BE2C (cell line): ENCODE measurements at places on chromosomes 5 and 9.
A peak's percentile ranks its signal among the peaks of the same experiment; 100 is the strongest.

- DNase-seq = no peak
These were observed 1.9 kb upstream of the SHISAL2B start for GRCh38 chr5:64688391-64688790.

- DNase-seq = no peak
These were observed 105.3 kb downstream of the RASGRF2 start for GRCh38 chr5:81065492-81065891.

DNA sequence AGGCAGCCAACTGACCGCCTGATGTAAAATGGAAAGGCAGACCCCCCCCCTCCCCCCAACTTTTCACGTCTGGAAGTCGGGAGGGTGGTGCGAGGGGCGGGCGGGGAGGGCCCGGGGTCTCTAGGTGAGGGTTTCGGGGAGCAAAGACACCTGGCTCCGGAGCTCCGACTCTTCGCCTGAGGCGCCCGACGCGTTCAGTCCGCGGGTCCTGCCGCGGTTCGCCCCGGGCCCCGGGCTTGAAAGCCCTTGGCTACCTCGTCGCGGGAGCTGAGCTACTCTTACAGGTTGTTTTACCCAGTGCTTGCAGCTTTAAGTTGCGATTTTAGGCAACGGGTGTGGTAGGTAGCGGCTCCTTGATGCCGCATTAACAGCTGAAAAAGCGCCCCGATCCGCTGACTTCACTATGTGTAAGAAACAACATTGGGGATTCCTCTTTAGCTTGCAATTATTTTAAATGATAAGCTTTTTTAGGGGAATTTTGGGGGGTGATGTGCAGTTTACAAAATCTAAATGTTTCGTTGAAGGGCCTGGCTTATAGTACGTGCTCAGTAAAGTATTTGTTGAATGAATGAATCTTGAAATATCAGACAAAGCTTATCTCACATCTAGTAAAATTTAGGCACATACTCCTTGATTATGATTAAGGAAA, 722 bp downstream of the CDC42SE2 start:
- peak; percentile 46 for DNase-seq

- DNase-seq = no peak
These were observed 31.9 kb upstream of the NPR3 start for GRCh38 chr5:32679218-32679617.

DNA sequence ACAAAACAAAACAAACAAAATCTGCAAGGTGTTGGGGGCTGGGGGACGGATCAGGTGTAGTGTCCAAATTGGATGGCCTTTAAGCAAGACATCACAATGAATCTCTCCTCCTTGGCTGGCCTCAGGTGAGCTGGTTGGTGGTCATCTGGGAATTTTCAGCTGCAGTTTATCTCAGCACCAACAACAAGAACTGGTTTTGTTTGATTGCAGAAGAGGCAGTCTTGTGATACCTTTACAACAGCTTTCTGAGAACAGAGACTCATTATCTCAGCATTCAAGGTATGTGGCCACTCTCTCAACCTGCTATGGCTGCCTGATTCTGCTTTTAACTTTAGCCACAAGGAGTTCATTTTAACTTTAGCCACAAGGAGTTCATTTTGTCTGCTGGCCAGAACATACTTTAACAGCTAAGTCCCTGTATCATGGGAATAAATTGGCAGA, 1543.4 kb downstream of the EFNA5 start:
- no peak for DNase-seq

DNA sequence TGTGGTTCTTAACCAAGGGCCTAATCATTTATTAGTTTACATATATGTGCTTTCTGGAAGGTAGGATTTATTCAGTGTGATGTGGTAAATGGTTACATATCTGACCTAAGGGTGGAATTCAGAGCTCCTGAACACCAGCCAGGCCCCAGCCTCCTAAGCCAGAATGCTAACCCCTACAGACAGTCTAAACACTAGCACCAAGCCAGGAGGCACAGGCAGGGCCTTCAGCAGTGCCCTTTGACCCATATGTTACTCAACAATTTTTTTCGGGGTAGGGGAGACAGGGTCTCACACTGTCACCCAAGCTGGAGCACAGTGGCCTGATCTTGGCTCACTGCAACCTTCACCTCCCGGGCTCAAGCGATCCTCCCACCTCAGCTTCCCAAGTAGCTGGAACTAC, 40.3 kb downstream of the PRKACG start:
- no peak for DNase-seq

DNA sequence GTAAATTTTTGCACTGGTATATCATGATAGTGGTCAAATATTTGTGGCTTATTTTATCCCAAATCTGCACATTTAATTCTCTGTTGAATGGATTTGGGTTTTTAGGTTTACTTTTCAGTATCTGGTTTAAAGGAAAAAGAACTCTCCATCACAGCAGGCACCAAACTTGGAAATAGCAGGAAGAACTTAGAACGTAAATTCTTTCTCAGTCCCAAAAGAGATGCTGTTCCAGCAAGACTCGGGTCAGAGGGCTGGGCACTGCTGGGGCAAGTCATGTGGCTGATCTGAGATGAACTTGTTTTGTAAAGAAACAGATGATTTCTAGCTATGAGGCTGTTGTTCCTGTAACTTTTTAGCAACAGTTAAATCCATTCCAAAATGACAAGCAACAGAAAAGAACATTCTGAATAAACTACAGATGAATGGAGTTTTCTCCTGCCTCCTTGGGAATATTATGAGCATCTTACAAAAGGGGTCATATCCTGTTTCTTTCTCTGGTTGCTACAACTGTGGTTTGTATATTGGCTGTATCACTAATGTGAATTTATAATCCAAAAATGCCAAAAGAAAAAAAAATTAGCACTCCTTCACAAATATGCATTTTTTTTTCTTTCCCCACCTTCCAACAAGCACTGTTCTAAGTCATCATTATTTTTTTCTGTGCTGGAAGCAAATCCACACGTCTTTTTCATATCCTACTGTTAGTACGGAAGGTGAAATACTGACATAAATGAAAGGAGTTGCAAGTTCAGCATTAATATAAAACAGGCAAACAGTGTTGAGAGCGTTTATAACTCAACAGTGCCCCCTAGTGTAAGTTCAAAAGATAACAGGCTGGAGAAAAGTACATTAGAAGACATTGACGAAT, 31.1 kb downstream of the OR2K2 start:
- no peak for DNase-seq
